ENCODE measurements at places on chromosomes 1 and 21.

- DNase-seq, result no peak
Measured at GRCh38 chr1:158978730-158979129, 31.0 kb upstream of the IFI16 start.

GRCh38 chr1:28374297-28374696 is 4.8 kb downstream of the PHACTR4 start:
- DNase-seq, result no peak

DNA sequence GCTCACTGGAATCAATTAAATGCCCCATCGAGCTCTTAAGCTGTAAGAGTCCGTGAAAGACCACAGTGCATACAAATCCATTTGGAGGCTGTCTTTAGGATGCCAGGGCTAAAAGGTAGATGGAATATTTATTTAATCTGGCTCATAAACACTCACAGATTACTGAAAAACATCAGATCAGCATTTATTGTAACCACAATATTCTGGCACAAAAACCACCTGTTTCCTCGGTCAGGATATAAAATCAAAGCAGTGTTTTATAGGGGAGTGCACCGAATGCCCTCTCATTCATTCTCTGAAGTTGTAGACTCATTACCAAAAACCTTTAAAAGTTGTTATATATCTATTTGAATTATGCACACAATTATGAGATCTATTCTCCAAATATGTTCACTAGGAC is 500.9 kb downstream of the NEGR1 start:
- DNase-seq, result no peak

- no peak for DNase-seq
Measured at GRCh38 chr1:245488346-245489129, 333.8 kb downstream of the KIF26B start.

DNA sequence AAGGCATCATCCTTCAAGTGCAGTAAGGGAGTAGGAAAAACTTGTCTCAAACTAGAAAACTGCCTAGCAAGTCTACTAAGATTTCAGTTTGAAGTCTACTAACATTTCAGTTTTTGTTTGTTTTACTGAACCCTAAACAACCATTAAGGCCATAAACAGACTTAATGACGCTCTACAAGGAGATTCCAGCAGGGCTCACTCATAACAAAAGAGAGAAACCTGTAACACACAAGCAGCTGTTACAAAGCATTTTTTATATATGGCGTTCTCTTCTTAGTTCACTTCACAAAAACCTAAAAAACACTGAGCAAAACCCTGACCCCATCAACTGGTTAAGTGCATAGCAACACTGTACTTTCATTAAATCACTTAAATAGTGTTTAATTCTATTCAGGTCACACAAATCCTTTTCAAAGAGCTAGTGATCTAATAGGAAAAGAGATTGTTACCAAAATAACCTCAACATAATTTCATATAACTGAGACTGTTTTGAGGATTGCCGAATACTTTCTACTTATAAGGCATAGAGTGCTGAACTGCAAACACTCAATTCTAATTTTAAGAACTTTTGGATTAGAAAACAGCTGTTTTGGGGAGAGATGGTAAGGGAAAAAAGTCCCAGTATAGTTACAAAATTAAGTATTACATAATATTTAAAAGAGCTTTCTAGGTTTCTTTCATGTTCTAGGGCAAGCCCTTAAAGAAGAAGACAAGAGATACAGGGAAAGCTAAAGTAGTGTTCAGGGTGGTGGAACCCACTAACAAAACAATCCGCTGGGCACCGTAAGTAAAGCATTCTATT is 1.4 kb downstream of the B3GALNT2 start:
- no peak for DNase-seq

DNA sequence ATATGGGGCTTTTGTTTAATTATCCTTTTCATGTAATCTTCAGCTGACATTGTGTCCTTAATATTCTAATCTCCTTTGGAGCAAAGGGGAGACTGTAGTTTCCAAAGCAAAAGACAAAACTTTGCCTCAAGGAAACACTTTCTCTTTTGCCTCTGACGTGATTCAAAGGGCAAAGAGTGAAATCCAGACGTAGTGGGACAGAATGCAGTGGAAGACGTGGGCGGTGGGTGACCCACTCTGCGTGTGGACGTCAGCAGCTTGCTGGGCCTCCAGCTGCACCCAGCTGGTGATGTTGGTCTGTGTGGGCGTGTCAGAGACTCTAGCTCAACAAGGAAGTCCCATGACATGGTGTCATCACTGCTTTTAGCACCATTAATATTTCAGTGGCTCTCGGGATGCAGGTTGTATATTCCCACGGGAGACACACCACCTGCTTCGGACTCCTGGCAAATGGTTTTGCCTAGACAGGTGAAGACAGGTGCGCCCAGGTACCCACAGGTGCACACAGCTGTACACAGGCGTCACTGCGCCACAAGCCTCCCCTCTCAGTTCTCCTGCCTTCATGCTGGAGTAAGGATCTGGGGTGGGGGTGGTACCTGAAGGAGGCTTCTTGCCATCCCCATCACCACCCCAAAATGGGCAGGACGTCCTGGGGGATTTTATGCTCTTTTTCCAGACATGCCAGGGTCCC is 292.1 kb upstream of the VAMP3 start:
- peak; percentile 9 for DNase-seq

DNA sequence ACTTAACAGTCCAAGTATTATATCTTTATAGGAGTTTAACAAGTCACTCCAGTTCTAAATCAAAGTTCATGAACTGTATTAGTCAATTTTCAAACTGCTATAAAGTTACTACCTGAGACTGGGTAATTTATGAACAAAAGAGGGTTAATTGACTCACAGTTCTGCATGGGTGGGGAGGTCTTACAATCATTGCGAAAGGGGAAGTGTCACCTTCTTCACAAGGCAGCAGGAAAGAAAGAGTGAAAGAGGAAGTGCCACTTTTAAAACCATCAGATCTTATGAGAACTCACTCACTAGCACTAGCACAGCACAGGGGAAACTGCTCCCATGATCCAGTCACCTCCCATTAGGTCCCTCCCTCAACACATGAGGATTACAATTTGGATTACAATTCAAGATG is 70.0 kb downstream of the CLCA4 start:
- no peak for DNase-seq

DNA sequence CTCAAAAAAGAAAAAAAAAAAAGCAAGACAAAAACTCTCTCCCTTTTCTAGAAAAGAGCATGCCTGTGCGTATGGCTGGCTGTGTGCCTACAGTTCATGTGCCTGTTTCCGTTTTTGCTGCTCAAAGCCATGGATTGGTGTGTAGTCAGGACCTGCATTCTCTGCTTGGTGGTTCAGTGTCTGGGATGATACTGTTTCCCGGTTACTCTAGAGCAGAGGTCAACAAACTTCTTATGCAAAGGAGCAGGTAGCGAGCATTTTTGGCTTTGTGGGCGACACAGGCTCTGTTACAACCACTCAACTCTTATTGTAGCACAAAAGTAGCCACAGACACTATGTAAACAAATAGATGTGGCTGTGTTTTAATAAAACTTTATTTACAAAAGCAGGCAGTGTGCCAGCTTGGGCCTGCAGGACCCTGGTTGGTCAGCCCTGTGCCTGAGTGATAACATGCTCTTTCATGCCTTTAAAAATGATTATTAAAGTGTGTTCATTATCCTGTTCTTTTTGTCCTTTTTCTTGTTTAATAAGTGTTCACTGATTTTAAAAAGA is 524.2 kb downstream of the KIF26B start:
- no peak for DNase-seq

DNA sequence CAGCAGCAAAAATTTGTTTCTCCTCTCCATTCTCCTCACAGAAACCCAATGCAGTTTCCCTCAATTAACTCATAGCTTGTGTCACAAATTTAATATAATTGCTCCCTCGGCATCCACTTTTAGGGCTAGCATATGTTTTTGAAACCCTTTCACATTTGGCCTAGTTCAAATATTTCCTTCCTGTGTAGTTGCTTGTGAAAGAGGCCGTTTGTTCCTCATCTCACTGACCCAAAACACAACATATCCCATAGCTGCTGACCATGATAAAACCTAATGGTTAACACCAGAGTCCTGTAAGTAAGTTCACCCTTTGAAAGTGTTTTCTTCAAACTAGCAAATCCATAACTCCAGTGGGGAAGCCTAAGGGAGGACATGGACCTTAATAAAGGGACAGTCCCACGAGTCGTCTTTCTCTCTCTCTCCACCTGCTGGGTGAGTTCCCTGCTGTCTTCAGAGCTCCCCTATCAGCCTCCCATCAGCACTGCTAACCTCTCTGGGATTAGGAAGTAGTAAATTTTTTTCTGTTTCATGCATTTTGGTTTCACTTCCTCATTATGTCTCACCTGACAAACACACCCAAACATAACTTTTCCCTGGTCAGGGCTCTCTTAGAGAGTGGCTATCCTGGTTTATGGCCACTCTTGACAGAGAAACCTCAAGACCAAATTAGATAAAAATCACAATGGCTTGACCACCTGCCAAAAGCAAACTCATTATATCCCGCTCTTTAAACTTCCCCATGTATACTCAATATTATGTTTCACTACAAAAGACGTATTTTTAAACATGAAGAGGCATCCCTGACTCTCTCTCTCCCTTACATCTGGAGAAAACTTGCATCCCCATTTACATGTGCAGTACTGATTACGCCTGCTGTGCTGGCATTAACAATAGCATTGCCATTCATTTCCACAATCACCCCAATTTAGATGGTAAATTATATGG is 177.7 kb upstream of the HP1BP3 start:
- DNase-seq, result no peak

- DNase-seq, result no peak
Measured at GRCh38 chr1:180402001-180402400, 100.4 kb downstream of the ACBD6 start.

DNA sequence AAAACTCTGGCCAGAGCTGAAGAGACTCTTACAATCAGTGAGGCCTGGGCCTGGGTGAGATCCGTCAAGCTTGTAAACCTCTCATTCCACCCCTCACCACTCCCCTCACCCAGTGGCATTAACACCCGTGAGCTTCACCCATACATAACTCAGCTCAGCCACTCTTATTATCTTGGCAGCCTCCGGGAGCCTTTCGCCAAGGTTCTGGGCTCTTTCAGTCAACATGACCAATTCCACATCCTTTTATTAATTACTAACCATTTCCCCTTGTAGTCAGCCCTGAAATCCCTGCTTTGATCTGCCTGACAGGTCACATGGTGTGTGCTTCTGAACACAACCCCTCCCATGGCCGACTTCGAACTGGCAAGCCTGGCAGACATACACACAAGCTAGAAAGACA is 134.8 kb downstream of the SETD4 start:
- no peak for DNase-seq

GRCh38 chr1:63887809-63888208 is 114.0 kb downstream of the ROR1 start:
- no peak for DNase-seq

- DNase-seq, result no peak
Measured at GRCh38 chr1:246534114-246534513, 27.0 kb upstream of the SMYD3 start.

GRCh38 chr1:34657849-34658248 is 97.0 kb upstream of the GJB5 start:
- DNase-seq, result no peak

- DNase-seq, result no peak
Measured at GRCh38 chr21:14691914-14692313, 145.8 kb upstream of the SAMSN1 start.

GRCh38 chr1:33086384-33086850 is 5.5 kb downstream of the AZIN2 start:
- peak; percentile 77 for DNase-seq

DNA sequence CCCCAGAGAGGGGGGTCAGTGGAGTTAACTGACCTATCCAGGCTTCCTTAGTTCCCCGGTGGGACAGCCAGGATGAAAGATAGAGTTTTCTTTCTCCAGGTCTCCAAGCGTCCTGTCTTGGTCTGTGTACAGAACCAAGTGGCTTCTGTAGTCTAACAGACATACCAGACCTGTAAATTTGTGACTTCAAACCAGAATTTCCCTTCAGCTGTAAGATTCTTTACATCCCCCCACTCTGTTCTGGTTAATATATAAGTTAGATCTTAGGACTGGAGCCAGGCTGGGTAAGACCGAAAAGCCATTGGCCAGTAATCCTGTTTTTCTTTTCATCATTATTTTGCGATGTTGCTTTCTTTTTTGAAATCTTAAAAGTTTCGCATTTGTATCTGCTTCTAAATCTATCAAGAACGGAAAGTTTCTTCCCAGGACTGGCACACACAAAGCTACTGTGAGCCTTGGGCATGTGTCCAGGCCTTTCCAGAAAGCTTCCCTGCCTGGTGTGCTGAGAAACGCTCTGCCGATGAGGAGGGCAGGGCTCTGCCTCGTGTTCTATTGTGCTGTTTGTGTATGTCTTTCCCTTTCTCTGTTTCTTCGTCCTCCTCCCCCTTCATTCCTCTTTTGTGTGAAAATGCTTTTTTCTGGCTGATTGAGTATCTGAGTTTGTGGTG is 72.3 kb downstream of the RGL1 start:
- DNase-seq, result peak; percentile 68

DNA sequence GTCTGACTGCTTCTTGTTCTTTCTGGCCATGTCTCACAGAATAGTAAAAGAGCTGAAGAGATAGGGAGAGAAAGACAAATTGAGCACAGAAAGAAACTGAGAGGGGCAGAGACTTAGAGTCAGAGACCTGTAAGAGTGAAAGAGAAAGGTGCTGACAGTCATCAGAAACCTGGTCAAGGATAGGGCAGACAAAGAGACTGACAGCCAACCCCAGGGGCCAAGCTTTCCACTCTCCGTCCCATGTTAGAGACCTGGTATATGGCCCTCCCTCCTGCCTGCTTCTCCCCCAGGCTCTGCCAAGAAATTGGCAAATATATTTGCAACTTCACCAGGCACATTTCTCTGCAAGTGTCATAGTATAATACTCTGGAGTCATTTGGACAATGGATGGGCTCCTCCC is 64.6 kb downstream of the RHBG start:
- DNase-seq, result no peak

DNA sequence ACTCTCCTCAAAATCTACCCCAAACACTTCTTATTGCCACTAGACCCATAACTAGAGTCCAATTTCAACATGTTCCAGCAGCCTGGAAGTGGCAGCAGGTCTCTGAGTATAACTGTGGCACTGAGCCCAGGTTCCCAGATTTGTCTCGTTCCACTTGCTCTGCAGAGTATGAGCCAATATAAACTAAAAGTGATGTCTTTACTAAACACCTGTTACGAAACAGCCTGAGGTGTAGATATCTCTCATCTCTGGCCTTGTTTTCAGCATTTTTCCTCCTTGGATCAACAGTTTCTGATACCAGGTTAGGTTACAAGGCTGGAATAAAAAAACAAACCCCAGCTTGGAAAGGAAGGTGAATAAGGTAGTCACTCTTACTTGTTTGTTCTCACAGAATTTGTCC is 25.2 kb upstream of the PRDX6 start:
- peak; percentile 91 for DNase-seq

DNA sequence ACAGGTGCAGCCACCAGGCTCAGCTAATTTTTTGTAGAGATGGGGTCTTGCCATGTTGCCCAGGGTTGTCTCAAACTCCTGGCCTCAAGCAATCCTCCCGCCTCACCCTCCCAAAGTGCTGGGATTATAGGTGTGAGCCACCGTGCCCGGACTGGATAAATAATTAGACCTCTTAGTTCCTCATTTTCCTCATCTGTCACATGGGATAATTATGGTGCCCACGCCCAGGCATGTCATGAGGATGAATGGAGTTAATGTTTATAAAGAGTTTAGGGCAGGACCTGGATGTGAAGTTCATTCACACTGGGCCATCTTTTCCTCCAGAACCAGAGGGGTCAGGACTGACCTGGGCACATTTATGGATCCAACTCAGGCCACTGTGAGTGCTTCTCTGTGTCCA is 23.7 kb downstream of the PADI3 start:
- no peak for DNase-seq
